ENCODE measurements at places on chromosomes 4 and X.

GRCh38 chrX:117871796-117872195 lies 244.8 kb downstream of the KLHL13 start:
- DNase-seq, result no peak

DNA sequence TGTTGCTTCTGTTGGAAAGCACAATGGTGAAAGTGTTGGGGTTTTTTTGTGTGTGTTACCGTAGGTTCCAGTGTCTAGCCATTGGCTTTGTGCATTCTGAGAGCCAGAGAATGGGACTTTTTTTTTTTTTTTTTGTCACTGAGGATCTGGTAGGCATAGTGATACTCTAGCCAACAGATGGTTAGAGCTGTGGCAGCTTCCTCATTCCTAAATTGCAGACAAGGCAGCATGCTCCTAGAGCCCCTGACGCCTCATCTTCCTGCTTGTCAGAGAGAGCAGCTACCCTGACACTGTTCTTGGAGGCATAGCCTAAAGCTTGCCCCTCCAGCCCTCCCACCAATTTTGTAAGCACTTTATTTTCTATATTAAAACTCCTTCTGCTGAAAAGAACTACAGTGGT lies 27.0 kb downstream of the ARHGEF9 start:
- no peak for DNase-seq

GRCh38 chr4:10554694-10555093 lies 97.5 kb upstream of the ZNF518B start:
- DNase-seq, result peak; percentile 80

DNA sequence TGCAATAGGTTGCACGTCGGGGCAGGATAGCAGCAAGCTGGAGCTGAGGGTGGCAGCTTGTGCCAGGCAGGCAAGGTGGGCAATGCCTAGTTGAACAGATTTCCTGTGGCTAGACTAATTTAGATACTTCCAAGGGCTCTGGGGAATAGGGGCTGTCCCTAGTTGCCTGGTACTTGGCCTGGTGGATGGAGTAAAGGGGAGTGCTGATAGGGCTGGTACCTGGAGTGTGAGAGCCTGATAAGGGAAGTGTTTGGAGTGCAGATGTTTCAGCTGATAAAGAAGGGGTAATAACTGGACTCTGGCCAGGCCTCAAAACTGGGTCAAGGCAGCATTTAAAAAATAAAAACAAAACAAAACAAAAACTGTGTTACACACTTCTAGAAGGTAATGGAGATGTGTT lies 665.5 kb downstream of the CCSER1 start:
- no peak for DNase-seq

- DNase-seq, result no peak
Observed at GRCh38 chrX:15158350-15158735, 111.5 kb downstream of the ASB9 start.

DNA sequence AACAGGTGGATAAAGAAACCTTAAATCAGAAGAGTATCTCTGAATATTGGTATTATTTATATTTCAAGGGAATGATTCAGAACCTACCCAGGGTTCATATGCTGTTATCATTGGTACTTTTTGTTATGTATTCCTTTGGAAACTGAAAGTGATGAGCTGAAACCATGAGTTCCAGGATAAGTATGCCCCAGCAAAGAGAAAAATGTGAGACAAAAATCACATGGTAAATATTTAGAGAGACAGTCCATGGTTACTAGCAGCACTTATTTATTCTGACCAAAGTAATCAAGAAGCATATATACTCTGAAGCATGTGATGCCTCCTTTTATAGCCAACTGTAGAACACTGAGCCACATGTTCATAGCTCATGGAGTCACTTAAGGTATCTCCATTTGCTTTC lies 277.7 kb downstream of the ARAP2 start:
- no peak for DNase-seq

DNA sequence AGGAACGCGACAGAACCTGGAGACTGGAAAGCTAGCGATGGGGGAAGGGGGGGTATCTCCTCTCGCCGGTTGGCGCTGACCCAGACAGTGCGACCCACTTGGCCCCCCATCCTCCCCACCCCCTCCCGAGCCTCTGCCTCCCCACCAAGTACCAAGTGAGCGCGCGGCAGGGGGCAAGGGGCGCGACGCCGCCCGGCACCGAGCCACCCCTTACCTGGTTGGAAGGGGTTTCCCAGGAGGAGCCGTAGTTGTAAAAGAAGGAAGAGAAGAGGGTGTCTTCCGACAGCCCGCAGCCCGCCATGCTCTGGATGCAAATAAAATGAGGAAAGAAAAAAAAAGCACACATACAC lies 112.2 kb downstream of the DHX15 start:
- no peak for DNase-seq

DNA sequence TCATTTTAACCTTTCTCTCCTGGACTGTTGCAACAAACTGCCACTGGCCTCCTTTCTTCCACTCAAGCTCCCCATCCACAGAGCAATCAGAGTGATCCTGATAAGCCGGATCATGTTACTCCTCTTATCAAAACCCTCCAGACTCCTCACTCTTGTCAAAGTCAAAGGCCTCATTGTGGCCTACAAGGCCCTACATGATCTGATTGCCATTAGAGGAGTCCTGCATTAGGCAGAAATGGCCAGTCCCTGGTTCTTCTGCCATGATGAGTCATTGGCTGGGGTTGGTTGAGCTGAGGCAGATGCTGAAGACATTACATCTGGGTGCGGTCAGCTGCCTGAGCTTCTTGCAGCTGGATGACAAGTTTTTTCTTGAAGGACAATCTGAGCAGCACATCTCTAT lies 32.7 kb upstream of the CASK start:
- DNase-seq, result no peak

GRCh38 chr4:5883916-5884315 lies 9.0 kb downstream of the CRMP1 start:
- no peak for DNase-seq

- no peak for DNase-seq
Observed at GRCh38 chr4:127905029-127905428, 24.3 kb downstream of the PLK4 start.

- DNase-seq, result peak; percentile 10
Observed at GRCh38 chr4:122576261-122577188, 44.3 kb downstream of the IL21 start.

DNA sequence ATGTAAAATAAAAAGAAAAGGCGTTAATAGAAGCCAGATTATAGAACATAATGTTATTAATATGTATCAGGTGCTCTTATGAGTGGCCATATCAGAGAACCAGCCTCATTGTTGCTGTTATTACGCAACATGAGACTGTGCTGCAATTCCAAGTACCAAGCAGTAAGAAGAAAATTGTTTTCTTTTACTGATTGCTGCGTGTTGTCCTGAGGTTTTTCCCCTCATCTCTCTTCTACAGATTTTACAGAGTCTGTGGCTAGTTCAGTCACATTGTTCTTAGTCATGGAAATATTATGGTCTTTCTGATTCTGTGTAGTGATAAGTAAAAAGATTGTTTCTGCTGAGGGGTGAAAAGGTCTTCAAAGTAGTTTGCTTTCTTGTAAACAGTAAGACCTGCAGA lies 55.9 kb downstream of the NPNT start:
- DNase-seq, result no peak

DNA sequence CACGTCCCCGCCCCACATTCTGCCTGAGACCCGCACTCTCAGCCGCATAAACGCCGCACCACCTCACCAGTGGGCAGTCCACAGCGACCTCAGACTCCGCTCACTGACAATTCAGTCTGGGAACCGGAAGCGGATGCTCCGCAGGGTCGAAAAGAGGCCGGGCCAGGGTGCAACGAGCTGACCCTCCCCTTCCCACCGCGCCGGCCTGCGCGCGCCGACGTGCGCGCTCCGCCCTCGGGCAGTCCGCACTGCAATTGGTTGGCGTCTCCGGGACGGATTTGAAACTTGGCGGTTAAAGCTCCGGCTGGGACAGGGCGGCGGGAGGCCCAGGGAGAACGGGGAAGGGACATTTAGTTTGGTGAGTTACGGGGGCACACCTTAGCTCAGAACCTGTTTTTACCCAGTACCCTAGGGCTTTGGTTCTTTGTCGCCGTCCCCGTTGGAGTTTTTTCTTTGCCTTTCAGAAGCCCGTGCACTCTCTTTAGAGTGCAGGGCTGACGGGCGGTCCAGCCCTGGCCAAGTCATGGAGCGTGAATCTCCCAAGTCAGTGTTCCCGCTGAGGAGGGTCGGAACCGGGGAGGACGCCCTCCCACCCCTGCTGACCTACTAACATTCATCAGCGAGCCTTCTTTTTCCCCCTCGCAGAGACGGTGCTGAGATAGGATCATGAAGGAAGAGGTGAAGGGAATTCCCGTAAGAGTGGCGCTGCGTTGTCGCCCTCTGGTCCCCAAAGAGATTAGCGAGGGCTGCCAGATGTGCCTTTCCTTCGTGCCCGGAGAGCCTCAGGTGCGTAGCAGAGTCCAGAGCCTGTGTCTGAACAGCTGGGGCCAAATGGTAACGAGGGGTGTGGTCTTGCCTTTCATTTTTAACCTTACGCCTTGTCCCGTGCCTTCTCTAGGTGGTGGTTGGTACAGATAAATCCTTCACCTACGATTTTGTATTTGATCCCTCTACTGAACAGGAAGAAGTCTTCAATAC lies at the start of the genes KIF4A and PDZD11:
Gene KIF4A (plus strand): TSS at position 312 of the 978 bp plus-strand sequence. CDS start 355 bp downstream, at position 667.
Gene PDZD11 (minus strand): TSS at position 135 of the 978 bp plus-strand sequence. CDS start 586 bp downstream, outside the sequence.
- peak; percentile 72 for DNase-seq

DNA sequence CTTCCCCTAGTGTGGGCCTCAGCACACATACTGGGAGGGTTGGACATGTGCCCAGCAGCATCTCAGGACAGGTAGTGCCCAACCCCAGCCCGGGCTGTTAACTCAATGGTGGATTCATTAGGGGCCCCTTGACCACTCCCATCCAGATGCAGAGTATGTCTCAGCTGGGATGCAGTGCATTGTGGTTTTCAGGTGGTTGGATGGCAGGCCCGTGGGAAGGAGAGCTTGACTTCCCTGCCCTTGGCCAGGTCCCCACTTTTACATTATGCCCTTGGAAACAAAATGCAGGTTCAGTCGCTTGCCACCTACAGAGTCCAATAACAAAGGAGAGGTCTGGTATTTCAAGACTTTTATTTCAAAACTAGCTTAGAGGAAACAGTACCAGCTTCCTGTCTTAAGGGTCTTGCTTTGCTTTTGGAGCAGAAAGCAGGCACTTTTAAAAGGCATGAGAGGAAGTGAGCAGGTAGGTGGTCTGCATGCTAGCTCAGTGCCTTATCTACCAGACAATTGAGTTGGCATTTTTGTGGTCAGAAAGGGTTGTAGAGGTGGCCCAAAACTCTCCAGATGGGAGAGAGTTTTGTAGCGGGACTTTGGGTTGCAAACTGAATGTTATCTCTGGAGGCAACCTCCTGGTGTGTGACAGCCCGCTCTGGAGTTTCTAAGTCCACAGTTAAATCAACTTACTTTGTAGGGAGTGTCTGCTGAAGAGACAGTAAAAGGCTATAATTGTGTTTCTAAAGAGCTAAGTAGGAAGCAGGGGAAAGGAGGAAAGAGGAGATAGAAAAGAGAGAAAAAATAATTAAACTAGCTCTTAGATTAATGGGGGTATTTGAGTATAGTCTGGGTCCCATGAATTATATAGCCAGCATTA lies 171.0 kb downstream of the GALNTL6 start:
- DNase-seq, result no peak

GRCh38 chrX:38796946-38797345 lies 4.3 kb upstream of the MID1IP1 start:
- no peak for DNase-seq

- no peak for DNase-seq
Observed at GRCh38 chr4:176883681-176884418, 91.1 kb upstream of the VEGFC start.

GRCh38 chrX:11190745-11191510 lies 79.8 kb downstream of the HCCS start:
- no peak for DNase-seq

GRCh38 chrX:49930039-49930438 lies 7.6 kb downstream of the CLCN5 start:
- no peak for DNase-seq

GRCh38 chr4:97317671-97318070 lies 825.6 kb downstream of the STPG2 start:
- no peak for DNase-seq

DNA sequence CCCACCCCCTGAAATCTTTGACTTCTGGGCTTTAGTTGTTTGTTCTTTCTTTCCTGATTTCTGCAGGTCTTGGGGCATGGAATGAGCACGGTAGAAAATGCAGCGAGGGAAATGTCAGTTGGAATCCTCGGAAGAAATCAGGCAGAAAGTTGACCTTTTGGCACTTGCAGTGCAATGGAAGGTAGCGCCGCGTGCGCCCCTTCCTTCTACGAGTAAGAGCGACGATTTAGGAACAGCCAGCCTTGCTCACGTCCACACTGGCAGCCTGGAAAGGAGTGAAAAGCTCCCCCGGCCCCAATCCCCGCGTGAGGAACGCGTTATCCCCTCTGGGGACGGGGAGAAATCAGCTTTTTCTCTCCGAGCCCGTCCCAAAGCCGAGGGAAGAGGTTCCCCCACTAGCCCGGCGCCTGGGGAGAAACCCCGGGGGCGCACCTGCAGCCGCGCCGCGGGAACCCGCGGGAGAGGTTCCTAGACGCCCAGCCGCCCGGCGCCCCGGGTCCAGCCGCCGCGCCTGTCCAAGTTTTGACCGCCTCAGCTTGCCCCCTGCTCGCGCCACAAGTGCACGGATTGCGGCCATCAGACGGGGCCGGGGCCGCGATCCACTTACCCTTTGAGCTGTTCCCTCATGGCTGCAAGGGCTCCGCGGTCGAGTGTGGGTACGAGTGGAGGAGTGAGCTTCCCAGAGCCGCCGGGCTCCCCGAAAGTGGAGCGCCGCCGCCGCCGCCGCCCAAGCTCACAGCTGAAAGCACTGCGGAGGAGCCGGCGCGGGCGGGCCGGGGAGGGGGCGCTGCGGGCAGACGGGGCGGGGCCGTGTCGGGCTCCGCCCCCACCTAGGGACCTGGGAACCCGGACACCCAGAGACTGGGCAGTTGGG lies 194.6 kb upstream of the FTHL17 start:
- peak; percentile 18 for DNase-seq

DNA sequence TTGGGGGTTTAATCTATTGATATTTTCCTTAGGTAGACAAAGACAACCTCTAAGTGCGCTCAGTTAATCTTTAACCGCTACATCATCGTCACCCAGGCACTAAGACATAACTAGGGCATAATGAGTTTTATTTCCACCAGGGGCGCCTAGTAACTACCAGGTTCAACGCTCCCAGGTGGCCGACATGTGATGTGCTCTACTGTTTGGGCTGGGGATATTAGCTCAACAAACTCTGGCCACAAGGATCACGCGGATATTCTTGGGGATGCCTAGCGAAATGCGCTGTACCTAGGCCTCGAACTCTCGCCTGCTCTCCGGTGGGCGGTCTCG lies 915 bp upstream of the RAB33B start:
- DNase-seq, result no peak

- DNase-seq, result no peak
Observed at GRCh38 chr4:169212981-169213380, 57.8 kb downstream of the SH3RF1 start.

Data from neural crest cell (in vitro differentiated cells).